Activated naive CD4-positive, alpha-beta T cell treated with anti-CD3 and anti-CD28 coated beads, Interleukin-2, amount 50 U/mL, for 72 hours (primary cell): ENCODE measurements at places on chromosomes 1 and 21. TPM values are rescaled to one million over a fixed set of nuclear protein-coding genes. Genes with fewer than 3 reads are reported as not detected.
A peak's percentile ranks its signal among the peaks of the same experiment; 100 is the strongest.

SAMSN1 gene
- 89.4 TPM for total RNA-seq

BSND gene
- 0.12 TPM for total RNA-seq

DNA sequence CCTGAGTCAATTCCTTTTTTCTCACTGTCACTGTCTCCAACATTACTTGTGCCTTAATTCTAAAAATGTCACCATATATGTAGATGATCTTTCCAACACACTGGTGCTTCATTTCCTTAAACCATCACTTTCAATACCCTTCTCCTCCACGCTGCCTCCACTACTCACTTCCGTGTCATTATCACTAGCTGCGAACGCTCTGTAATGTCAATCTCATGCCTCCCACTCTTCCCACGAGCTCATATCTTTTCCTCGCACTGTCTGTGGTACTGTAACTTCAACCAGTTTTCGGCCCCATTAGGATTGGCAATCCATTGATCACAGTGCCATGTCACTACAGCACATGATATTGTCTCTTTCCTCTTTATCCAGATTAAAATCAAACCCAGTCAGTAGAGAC lies 61.6 kb downstream of the PLD5 start:
- DNase-seq, result no peak

GRCh38 chr1:93415296-93415695 lies 32.6 kb upstream of the FNBP1L start:
- DNase-seq, result no peak

DNA sequence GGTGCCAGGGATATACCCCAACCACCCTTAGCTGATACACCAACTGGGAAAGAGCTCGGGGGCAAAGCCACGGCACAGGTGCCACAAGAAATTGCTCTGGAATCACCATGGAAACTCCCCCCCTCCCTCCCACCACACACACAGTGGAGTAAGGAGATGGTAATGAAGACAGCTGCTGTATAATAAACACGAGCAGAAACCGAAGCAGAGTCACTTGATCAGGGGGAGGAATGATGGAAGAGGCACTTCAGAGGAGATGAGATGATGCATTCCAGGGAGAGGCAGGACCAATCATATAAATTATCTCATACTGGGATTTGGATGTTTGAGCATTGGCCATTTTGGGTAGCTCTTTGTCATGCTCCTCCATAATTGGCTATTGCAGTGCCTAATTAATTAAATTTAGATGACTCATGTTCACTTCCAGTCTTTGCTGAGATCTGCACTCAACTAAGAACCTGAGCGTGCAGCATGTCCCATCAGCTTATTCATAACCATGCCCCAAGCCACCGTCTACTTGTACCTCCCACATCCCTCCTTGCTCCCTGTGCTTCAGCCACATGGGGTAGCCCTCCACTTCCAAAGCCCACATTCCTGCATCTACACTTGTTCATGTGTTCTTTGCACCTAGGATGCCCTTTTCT lies 189.5 kb downstream of the ZSCAN20 start:
- DNase-seq, result no peak

GRCh38 chr1:111183308-111184069 lies 17.0 kb downstream of the DENND2D start:
- no peak for DNase-seq

DNA sequence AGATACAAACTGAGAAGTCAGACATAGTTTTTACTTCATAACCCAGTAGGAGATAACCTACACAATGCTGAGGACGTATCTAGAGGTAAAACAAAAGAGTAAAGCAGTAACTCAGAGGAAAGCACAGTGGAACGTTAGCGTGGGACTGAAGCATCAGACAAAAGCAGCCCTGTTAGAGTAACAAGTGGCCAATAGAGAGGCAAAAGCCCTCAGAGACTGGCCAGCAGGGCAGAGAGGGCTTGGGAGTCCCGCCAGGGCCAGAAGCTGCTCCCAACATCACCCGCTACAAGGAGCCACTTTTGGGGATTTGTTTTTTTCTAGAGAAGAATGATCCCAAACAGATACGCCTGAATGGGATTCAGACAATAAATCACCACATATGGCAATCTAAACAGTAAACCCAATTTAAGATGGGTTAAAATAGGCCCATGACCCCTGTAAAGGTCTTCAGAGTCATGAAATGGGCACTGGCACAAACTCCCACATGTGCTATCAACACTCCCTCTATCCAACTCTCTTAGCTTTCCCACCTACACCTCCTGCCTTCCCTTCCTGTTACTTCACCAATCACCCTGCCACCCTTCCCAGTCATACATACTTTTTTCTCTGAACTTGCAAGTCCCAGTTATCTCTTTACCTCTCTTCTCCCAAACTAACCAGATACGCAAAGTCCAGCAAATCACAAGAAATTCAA lies 17.2 kb downstream of the TADA1 start:
- DNase-seq, result no peak

DNA sequence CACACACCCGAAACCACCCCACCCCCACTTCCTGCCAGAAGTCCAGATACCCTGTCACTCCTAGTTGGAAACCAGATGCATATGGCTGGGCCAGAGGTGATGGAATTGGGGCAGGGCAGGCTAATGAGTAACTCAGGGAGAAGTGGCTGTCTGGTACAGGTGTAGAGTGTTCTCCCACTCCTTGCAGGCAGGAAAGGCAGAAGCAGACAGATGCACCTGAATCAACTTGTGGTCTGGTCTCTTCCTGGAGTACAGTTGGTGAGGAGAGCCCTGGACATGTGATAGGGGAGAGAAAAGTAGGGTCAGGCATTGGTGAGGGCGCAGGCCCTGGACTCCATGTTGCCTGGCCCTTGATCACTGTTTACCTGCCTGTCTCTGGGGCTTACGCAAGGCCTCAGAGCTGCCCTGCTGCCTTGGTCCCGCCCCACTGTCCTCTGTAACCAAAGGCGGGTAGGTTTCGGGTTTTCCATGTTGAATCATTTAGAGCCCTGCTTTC lies 2.5 kb downstream of the CGN start:
- DNase-seq, result no peak

- peak; percentile 83 for DNase-seq
Measured at GRCh38 chr1:161153682-161154337, at the start of gene UFC1. UFC1 (plus strand) TSS chr1:161153978; CDS start chr1:161153998, 20 bp downstream.
